Naive thymus-derived CD4-positive, alpha-beta T cell (primary cell): ENCODE measurements at places on chromosomes 3 and 15.

DNA sequence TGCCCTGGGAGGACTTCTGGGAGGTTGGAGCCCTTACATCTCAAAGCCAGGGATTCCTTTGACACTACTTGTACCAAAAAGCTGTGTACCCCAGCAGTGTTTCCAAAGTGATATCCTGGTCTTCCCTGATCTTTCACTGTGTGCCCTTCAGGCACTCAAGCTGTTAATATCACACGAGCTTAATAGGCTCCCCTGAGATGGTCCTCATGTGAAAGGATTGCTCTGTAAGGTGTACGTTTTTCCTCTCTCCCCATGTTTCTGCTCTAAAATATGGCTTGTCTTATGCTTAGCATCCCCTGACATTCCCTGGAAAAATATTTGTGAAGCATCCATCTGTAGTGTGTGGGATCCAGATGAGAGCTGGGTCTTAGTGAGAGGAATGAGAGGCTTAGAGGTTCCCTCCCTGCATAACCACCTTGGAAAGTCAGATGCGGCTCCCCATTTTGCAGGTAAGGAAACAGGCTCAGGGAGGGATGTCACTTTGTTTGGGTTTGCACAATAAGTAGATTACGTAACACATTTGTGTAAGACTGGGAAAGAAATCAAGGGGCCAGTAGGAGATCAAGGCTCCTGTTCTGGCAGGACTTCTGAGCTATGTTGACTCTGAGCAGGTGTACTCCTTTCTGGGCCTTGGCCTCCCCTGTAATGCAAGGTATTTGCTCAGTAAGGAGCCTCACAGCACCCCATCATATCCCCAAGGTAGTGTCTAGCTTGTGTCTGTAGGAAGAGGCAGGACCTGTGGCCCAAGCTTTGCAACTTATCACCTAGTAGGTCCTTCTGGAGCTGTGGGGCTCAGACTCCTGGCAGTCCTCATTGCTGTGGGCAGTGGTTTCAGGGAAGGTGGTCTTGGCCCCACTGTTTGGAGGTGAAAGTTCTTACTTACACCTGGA is 667 bp upstream of the ACOX2 start:
- DNase-seq: no peak

DNA sequence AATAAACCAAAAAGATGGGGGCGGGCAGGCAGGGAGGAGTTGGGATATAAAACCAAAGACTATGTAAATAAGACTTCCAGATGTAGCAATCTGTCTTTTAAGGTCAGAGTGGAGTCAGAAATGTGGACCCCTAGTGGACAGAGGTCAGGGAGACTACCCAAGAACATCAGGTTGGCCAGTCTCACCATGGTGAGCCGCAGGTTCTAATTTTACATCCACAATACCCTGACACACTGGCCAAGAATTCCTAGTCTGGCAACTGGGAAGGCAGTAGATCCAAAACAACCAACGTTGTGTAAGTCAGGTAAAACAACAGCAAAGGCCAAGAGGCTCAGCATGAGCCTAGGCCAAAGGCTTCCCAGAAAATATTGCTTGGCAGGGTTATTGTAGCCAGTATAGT is 203.4 kb downstream of the FOXP1 start:
- DNase-seq: no peak

DNA sequence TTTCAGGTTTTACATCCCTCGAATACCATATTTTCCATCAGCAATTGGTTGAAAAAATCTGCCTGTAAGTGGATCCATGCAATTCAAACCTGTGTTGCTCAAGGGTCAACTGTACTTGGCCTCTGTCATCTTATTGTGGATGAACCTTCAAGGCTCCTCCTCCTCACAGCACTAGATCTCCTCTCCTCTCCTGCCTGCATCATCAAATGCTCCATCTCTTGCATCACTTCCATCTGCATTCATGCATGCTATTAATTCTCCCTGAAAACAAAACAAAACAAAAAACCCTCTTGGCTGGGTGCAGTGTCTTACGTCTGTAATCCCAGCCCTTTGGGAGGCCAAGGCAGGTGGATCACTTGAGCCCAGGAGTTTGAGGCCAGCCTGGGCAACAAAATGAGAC is 10.1 kb downstream of the BCL2L10 start:
- no peak for DNase-seq

DNA sequence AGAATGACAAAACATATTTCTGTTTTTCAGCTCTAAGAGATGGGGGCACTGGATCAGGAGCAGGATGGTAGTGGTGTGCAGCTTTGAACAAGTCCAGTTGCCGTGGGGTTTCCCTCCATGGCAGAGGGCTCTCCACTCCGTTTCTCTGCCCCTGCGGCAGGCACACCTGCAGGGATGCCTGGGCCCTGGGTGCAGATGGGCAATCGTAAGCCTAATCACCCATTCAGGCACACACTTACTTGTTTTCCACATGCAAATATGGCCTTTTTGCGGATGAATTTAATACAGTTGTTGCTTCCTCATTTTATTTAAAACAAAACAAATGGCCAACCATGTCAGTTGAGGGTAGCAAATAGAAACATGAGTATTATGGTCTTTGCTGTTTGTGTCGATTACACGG is 85.1 kb downstream of the LPP start:
- DNase-seq: no peak

DNA sequence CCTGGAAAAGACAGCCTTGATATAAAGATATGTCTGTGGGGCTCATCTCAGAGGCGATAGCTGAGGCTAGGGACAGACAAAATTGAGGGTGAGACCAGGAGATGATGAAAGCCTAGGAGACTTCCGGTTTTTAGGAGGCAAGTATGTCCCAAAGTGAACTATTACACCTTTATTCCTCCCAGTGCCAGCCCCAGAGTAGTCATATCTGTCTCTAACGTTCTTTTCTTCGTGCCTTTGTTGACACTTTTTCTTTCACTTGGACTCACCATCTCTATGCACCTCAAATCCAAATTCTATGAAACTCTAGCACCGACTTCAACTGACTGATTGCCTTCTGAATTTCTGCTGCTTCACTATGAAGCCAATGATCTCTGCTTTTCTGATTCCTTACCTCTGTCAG is 93.8 kb upstream of the RASGRP1 start:
- DNase-seq: no peak

GRCh38 chr3:53833700-53834099 is 12.5 kb downstream of the CHDH start:
- no peak for DNase-seq

GRCh38 chr3:129345971-129346370 is 67.3 kb downstream of the HMCES start:
- DNase-seq: no peak

- no peak for DNase-seq
Observed at GRCh38 chr3:59653405-59654122, 603.7 kb upstream of the CFAP20DC start.

DNA sequence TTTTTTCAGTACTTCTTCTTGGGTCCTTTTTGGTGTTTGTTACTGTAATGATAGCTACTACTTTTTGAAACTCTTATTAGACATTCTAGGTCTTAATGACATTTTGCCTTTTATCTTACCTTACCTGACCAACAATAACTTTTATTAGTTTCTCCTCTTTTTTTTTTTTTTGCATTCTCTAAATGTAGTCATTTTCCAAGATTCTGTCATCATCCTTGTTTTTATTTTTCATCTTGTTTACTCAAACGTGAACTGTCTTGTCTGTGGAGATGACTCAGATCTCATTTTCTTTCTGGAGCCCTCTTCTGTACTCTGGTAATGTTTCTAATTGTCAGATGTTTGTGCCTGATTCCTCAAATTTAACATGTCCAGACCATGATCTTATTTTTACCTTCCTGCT is 2.9 kb downstream of the ABHD5 start:
- no peak for DNase-seq

DNA sequence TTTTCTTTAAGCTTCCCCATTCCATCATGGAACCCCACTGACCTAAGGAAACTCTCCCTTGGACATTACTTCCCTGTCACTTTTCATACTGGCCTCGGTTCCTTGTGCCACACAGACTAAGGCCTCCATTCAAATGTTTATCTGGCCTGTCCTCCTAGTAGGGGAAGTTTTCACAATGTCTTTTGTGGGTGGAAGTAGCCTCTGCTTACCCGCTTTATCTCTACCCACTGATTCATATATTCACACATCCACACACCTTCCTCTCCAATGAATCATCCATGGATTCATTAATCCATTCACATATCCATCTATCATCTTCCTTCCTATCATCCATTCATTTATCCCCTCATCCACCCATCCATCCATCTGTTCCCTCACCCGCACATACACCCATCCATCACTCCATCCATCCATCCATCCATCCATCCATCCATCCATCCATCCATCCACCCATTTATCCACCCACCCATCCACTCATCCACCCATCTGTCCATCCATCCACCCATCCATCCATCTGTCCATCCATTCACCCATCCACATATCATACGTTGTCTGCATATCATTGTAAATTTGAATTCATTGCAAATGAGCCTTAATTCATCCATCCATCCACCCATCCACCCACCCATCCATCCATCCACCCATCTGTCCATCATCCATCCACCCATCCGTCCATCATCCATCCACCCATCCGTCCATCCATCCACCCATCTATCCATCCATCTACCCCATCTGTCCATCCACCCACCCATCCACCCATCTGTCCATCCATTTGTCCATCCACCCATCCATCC is 49.1 kb downstream of the IQSEC1 start:
- no peak for DNase-seq

DNA sequence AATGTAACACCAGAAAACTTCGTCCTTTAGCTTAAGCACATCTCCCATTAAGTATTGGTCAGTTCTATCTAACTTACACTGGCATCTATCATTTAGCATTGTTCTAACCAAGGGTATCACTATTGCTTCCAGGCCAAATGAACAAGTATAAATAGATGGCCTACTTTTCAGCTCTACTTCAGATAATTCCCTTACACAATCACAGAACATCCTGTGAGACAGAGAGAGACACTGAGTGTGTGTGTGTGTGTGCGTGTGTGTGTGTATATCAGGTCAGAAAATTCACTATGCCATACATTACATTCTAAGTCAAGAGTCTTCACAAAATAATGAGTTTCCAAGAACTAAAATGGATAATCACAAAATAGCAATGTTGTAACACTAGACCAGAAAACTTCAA is 39.1 kb downstream of the SCAPER start:
- no peak for DNase-seq

DNA sequence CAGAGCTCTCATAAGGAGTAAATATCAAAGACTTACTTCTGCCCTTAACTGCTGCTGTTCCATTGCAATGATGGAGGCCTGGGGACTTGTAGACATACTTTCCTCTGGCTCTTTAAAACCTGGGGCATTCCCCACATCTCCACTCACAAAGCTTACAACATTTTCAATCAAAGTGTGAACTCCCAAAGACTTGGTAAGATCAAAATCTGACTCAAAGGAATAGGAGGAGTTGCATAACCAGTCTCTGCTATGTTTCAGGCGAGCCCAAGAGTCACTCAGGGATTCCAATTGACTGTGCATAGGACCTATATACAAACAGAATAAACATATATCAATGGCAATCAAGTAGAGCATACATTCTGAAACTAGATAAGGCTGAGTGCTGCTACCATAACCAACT is 101.5 kb downstream of the FBXL22 start:
- no peak for DNase-seq

DNA sequence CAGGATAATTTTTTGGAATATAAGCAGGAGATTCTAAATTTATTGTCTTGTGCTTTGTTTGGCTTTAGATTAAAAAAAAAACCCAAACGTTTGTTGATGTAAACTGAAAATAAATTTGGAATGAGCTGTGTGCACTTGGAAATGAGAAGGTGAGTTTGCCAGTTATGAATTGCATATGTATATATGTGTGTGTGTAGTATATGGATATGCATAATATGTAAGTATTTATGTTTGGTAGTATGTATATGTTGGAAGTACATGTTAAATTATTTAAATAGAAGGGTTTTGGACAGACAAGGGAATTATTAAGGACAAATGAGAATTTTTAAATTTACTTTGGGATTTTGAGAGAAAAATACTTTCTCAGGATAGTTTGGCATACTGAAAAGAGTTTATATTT is 265.8 kb upstream of the CNTN3 start:
- no peak for DNase-seq

DNA sequence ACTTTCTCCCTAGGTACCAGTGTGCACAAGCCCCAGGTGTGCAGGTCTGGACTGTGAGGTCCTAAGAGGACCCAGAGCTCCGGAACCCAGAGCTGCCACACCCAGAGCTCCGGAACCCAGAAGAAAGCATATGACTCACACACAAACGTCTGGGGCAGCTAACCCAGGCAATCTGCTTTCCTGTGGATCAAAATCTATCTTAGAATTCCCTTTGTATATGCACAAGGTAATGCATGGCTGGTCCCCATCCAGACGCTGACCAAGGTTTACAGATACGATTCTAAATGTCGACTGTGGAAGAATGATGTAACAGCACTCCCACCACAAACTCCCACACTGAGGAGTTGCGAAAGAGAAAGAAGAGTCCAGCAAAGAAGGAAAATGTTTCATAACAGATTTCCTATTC is 15.7 kb downstream of the KCNMB2 start:
- no peak for DNase-seq

DNA sequence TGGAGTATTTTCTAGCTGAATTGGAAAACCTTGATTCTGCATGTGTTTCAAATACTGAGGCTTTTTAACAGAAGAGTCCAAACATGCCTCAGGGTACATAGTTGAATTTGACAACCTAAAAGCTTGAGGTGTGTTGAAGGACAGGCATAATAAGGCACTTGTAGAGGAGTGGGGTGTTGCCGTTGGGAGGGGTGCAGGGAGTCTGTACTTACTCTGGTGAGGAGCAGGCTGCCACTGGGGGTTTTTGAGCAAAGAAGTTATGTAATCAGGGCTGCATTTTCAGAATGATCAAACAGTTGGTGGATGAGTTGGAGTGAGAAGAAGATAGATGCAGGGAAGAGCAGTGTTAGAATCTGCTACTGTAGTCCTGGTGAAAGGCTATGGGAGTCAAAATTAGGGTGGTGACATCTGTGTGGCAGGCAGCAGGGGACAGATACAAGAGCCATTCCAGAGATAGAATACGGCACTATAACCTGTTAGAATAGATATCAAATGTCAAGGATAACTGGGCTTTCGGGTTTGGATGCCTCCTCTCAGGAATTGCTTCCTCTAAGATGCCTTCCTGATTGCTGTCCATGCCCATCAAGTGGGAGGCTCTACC is 161.6 kb downstream of the GHSR start:
- no peak for DNase-seq

DNA sequence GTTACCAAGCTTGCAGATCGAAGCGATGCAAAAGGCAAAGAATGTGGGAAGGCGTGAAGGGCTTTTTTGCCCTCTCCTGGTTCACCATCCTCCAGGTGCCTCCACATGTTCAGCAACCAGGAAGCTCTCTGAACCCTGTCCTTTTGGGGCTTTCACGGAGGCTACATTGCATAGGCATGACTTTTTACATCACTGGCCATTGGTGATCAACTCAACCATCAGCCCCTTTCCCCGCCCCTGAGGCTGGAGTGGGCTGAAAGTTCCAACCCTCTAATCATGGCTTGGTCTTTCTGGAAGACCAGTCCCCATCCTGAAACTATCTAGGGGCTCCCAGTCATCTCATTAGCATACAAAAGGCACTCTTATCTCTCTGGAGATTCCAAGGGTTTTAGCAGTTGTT is 52.6 kb downstream of the UACA start:
- DNase-seq: no peak
